Nucleus accumbens (tissue), 56 donors: ENCODE measurements at places on chromosomes 3 and 15.

GRCh38 chr15:66800584-66801235 lies 98.7 kb downstream of the SMAD6 start:
- no peak for DNase-seq

GRCh38 chr3:145698749-145699148 lies 462.2 kb downstream of the PLOD2 start:
- DNase-seq, result no peak

DNA sequence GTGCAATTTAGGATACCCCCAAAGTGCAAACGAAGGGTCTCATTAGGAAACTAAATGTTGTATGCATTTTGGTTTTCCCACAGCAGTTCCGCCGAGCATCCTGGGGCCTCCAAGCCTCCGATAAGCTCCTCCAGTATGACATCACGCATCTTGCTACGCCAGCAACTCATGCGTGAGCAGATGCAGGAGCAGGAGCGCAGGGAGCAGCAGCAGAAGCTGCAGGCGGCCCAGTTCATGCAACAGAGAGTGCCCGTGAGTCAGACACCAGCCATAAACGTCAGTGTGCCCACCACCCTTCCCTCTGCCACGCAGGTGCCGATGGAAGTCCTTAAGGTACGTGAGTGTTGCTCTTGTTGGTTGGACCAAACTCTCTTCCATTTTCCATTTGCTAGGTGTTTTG lies 120.5 kb upstream of the SAMMSON start:
- no peak for DNase-seq

GRCh38 chr15:68148039-68148438 lies 57.1 kb downstream of the CALML4 start:
- no peak for DNase-seq

GRCh38 chr15:79442911-79443310 lies 10.8 kb downstream of the MINAR1 start:
- no peak for DNase-seq

- DNase-seq, result no peak
Observed at GRCh38 chr3:196193736-196194541, 17.3 kb downstream of the ZDHHC19 start.
